ENCODE measurements at places on chromosomes 11 and 22.
A peak's percentile ranks its signal among the peaks of the same experiment; 100 is the strongest.

DNA sequence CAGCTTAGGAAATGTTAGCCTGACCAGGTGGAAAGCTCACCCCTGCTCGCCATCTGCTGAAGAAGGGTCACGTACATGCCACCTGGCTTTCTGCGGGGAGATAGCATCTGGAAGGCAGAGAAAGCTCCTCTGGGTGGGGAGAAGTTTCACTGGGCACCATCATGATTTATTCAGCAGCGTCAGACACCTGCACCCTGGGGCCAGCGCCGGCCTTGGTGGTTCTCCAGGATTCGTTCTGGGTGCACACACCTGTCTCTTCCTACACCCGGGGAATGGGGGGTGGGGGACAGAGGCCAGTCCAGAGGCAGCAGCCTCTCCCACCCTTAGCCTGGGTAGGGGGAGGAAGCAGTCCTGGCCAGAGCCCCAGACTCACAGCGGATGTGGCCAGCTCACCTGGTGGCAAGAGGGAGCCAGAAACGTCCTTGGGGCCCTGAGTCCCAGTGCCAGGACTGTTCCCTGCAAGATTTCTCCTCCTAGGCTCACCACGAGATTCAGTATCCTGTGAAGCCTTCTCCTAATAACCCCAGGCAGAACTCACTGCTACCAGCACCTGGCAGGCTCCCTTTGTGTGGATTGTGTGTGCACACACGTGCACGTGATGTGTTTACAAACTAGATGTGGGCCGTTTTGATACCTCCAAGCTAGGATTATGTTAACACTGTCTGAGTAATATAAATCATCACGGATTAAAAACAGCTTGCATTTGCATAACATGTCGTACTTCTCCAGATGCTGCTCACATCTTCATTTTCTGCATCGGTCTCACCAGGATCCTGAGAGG, 17.3 kb upstream of the RASD2 start:
- no peak for DNase-seq

DNA sequence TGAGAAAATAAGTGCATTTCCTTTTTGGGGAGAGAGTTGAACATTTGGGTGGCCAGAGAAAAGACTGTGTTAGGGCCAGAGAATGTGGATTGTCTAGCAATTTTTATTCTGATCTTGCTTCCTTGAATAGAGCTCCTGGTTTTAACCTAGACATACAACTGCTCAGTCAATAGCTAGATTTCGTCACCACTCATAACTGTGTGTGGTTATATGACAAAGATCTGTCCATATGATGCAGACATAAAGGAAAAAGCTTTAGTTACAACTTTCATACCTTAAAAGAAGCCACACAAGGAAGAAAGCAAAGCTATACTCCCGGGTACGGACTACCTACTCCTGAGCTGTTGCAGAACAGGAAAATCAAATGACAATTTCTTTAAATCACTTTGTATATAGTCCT, 37.2 kb downstream of the MS4A6A start:
- no peak for DNase-seq

DNA sequence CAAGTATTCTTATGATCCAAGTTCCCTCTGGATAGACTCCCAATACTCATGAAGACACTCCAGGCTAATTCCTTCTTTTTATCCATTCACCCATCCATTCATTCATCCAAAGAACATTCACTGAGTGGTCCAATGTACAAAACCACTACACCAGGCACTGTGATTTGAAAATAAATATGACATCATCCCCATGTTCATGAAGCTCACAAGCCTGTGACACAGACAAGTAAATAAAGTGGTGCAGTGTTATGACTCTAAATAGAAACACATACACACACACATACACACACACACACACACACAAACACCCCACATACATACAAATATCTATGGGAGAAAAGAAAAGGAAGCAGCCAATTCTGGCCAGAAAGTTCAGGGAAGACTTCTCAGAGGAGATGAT, 35.5 kb downstream of the MTMR2 start:
- DNase-seq = no peak

- no peak for DNase-seq
These were observed 8.9 kb downstream of the IMMP1L start for GRCh38 chr11:31500560-31500959.

DNA sequence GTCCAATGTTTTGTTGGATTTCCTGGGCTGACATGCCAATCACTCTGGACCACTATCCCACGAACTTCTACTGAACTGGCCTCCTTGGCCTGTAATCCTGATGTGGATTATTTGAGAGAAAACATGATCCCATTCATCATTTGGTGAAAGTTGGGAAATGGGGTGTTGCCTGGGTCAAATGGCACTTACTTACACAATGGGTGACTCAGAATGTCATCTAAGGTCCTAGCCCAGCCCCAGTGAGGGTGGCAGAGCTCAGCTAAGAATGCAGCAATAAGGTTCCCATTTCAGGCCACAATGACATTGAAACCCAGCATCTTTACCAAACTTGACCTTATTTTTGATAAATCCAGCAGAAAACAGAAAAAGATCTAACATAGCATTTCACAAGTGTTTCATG, 8.0 kb upstream of the DSCAML1 start:
- DNase-seq = no peak

DNA sequence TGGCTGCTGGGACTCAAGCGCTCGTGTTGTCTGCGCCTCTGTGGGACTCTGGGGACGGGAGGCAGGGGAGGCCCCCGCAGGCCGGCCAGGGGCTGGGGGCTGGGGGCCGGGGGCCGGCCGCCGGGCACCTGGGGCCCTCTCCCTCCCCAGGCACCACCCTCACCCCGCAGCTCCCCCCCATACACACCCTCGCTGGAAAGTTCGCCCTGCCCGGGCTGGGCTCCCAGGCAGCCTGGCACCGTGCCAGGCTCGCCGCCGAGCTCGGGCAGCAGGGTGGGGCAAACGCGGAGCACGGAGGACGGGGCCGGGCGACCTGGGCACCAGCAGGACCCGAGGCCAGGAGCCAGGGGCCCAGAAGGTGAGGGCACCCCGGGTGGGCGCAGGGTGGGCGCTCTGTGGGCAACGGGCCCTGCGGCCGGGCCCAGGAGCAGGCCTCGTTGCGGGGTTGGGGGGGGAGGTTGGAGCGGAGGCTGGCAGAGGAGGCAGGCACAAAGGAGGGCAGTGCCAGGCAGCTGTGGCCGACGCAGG, 76.7 kb upstream of the WNT7B start:
- DNase-seq = peak; percentile 92

- DNase-seq = no peak
These were observed 38.3 kb upstream of the PTPRJ start for GRCh38 chr11:47941907-47942558.

DNA sequence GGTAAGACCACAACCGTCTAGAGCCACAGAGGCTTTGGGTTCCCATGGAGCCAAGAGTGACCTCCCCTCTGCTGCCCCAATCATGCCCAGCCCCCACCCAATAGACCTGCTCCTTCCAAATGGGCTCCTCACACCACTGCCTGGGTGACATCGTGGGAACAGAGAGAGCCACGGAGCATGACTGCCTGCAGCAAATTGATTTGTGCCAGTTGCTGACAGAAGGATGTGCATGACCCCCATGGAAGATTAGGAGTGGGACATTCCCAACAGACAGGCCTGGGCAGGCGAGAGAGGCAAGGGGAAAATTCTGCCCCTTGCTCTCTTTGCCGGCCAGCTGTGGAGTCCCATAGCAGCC, 88.5 kb downstream of the TENM4 start:
- DNase-seq = no peak

DNA sequence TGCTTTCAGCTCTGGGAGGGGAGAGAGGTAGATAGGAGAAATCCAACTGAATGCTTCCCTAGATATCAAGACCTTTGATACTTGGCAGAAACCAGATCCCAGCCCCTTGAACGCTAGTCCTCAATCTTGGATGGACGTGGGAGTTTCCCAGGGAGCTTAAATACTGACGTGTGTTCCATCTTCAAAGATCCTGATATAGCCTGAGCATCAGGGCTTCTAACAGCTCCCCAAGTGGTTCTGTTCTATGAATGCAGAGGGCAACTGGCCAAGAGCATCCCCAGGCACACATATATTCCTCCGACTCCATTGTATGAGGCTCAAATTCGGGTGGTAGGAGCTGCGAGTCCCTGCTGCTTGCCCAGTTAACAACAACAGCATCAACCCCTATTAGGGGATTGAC, 8.7 kb upstream of the ACCS start:
- DNase-seq = no peak

Data from astrocyte of the hippocampus (primary cell).